ENCODE measurements at places on chromosomes 1 and 21. TPM values are rescaled to one million over a fixed set of nuclear protein-coding genes. Genes with fewer than 3 reads are reported as not detected.

The NTMT2 gene
- not detected for total RNA-seq

The SLC30A10 gene
- not detected for total RNA-seq

The PEX10 gene
- total RNA-seq, result 11.8 TPM

The RNF2 gene
- 13.6 TPM for total RNA-seq

The LRRC53 gene
- not detected for total RNA-seq

The RGS18 gene
- 0.24 TPM for total RNA-seq

The ASTN1 gene
- not detected for total RNA-seq

The LCE1F gene
- total RNA-seq, result not detected
